Uterine smooth muscle cell (primary cell): ENCODE measurements at places on chromosomes 7 and 10. TPM values are rescaled to one million over a fixed set of nuclear protein-coding genes. Genes with fewer than 3 reads are reported as not detected.

COL13A1 gene
- 31.8 and 35.9 TPM in 2 replicates for total RNA-seq

SUMF2 gene
- 194 and 245 TPM in 2 replicates for total RNA-seq

SMARCD3 gene
- total RNA-seq = 25.6 and 35.7 TPM in 2 replicates

HTRA1 gene
- total RNA-seq = 44.5 and 158 TPM in 2 replicates
